HS-27A (cell line): ENCODE measurements at places on chromosomes 12 and 14.

GRCh38 chr14:72925815-72926291 is 411 bp upstream of the DCAF4 start:
- no peak for DNase-seq

GRCh38 chr14:53011053-53011462 is 60.2 kb upstream of the FERMT2 start:
- peak; percentile 97 for DNase-seq

- DNase-seq, result no peak
Observed at GRCh38 chr12:104459368-104459909, 2.7 kb downstream of the CHST11 start.

DNA sequence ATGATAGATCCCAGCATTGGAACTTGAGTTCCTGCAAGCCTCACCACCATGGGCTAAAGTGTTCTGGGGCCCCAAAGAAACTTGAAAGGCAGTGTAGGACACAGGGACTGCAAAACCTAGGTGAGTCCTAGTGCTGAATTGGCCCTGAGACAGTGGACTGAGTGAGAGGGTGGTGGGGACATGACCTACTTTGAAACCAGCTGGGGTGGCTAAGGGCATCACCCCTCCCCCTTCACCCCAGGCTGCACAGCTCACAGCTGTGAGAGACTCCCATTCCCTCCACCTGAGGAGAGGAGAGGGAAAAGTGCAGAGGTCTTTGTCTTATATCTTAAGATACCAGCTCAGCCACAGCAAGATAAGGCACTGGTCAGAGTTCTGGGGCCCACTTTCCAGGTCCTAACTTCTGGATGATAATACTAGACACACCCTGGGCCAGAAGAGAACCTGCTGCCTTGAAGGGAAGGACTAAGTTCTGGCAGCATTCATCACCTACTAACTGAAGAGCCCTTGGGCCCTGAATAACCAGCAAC is 62.5 kb downstream of the MAPKAPK5 start:
- DNase-seq, result no peak

- no peak for DNase-seq
Observed at GRCh38 chr14:87617079-87617478, 375.9 kb downstream of the GALC start.

DNA sequence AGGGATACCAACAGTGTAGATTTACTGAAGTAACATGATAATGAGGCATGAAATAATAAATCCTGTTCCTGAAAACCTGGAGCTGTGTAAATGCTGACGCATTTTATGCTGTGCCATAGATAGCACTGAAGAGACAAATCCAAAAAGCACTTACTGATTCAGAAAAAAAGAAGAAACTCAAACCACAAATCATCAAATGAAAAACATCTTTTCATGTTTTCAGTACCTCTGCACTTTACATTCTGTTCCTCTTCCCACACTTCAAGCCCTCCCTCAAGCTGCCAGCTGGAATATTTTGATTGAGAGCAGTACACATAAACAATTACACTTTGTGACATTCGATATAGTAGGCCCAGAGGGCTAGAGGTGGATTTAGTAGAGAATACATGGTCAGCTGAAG is 362.3 kb downstream of the NAV3 start:
- no peak for DNase-seq

DNA sequence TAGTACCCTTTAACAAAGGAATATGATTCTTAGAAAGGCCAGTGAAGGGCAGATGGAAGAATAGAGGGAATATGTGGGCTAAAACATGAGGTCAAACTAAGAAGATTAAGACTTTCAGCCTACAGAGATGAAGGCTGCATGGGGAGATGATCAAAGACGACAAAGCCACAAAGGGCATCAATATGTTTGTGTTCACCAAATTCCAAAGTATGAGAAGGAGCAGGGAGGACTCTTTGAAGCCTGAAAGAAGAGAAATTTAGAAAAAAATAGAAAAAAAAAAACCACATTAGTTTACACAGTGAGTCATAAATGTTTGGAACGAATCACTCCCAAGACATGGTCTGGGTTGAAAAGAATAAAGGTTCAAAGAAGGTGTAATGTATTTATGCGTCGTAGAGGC is 131.8 kb downstream of the NEDD1 start:
- no peak for DNase-seq

DNA sequence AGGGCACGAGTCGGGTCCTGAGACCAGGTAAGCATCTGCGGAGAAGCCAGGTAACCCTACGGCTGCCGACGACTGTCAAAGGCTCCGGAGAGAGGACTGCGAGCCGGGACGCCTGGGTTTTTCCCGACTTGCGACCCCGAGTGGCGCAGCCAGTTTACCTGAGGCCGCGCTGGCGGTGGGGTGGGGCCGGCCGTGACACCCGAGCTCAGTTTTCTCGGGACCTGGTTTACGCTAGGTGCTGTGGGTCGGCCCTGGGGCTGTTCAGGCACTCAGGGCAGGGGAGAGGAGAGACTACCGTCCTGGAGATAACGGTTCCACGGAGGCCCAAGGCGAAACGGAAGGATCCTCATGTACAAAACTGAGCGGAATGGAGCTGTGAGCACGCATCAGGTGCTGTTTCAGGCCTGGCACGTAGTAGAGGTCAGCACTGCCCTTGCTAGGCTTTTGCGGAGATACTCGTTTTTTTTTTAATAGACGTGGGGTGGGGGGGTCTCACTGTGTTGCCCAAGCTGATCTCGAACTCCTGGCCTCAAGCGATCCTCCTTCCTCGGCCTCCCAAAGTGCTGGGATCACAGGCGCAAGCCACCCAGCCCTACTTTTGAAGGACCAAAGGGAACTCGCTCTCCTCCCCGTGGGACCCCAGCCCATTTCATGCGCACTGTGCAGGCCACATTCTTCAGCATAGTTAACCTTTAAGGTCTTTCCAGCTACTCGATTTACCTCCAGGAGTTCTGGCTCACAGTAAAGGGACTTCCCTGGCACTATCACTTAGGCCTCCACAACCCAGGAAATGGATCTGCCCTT is 471 bp downstream of the MTRFR start:
- DNase-seq, result no peak

DNA sequence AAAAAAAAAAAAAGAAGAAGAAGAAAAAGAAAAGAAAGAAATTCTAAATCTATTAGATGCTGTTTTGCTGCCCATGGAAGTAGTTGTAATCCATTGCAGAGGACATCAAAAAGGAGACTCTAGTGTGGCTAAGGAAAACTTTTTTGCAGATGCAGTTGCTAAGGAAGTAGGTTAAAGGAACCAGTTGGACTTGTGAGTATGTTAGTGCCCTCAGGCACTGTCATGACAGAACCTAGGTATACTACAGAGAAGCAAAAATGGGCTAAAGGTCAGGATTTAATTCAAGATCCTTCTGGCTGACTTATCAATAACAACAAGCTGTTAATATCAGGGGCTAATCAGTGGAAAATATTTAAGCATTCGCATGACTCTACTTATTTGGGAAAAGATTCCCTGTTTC is 1571.6 kb upstream of the FLRT2 start:
- DNase-seq, result no peak

- DNase-seq, result no peak
Observed at GRCh38 chr12:2879853-2880252, 2.8 kb downstream of the RHNO1 start.

DNA sequence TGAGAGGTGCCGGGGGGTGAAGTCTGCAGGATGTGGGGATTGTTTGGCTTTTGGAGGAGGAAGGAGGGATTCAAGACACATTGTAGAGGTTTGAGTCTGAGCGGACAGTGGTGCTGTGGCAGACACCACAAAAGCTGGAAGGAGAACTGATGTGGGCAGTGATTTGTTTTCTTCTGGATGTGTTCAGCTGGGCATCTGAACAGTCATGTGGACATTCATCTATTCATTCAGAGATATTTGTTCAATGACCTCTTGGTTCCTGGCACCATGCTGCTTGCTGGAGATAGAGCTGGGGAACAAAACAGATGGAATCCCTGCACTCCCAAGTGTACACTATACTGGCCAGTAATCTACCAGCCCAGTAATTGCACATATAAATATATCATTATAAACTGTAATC is 64.0 kb downstream of the PTPN11 start:
- DNase-seq, result no peak

DNA sequence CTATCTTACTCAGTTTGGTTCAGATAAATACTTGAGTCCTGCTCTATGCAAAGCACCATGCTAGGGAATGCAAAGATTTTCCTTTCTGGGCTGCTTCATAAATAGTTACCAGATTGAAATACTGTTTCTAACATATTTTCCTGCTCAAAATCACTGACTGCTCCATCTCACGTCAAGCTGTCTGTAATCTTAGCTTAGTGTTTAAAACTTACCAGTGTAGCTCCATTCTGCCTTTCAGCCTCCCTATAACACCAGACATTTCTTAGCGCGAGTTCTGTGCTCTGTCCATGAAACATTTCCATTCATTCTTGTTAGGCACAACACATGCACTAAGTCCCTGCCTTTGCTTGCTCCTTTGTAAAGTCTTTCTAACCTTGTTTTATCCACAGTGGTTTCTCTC is 129.4 kb downstream of the NPAS3 start:
- DNase-seq, result no peak
